ENCODE measurements at places on chromosomes 4 and X. TPM values are rescaled to one million over a fixed set of nuclear protein-coding genes. Genes with fewer than 3 reads are reported as not detected.

DNA sequence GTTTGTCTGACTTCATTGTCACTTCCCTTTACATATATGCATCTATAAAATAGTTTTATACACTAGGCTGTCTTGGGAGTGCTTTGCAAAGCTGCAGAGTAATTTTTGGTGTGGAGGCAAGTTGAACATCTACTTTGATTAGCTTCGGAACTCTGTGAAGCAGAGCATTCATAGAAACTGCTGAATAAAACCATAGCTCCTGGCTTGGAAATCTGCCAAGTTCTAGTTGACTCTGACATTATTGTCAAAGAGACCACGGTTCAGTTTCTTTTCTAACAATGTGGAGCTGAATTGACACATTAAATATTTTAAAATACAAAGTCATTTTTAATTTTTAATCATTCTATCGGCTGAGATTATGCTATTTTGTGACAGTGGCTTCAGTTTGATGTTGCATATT is 335.0 kb downstream of the BMPR1B start:
- no peak for DNase-seq

DNA sequence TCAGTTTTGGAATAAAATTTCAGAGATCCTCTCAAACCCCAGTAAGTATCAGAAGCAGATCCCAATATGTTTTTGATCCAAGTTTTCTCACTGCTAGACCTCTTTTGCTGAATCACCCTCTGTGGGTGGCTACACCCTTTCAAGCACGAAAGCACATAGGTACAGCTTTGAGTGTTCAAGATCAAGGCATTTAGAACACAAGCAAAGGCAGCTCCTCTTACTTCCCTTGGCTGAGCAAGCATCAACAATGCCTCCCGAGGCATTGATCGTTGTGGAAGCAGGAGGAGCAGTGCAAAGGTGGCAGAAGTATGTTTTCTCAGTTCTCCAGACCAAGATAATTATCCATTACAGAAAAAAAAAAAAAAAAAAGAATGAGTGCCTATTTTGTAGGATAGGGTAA is 72.0 kb upstream of the TSPAN7 start:
- no peak for DNase-seq

ATP1B4 gene
- not detected for total RNA-seq

DNA sequence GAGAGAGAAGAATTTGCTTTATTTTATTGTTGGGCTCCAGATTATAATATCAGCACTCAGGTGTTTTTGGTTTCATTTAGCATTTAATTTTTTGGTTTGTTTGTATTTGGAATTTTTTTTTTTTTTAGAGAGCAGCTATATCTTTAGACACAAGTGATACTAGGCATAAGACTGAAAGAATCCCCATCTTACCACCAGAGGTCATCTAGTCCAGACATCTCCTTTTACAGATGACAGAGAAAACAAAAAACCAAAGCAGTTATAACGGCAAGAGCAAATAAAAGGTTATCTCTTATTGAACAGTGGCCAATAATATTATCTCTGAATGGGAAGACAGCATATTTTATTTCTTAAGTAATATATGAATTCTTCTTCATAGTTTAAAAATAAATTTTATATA is 22.8 kb downstream of the USP38 start:
- no peak for DNase-seq

SYAP1 gene
- 13.1 TPM for total RNA-seq

- DNase-seq = no peak
Measured at GRCh38 chr4:113759696-113760093, 1.8 kb downstream of the CAMK2D start.

HTR2C gene
- not detected for total RNA-seq

DNA sequence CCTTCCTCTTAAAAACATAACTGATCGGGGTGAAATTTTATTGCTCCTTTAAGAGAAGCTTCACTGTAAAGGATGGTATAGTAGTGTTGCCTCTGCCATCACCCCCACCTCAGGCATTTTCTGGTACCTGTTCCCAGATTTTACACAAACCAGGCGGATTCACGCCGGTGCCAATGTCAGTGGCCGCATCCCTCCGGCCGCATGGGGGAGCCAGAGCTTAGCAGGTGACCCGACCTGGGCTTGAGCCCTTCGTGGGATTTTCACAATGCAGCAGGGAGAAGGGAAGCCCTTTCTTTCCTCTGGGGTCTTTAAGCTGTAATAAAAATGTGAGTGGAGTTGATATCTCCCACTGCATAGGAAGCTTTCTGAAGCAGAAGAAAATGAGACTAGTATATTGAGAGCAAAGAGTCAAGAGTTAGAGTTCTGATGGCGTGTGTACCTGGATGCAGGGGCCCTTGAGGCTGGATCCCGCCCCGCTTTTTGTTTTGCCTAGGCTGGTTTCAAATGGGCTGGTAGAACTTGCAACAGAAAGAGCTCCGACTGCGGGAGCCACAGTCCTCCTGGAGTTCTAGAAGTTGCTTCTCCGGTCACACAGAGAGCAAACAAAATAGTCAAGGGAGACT is 59.4 kb downstream of the POLR2B start:
- DNase-seq = peak; percentile 44

GRCh38 chr4:90124276-90124675 is 2.9 kb upstream of the CCSER1 start:
- no peak for DNase-seq

DNA sequence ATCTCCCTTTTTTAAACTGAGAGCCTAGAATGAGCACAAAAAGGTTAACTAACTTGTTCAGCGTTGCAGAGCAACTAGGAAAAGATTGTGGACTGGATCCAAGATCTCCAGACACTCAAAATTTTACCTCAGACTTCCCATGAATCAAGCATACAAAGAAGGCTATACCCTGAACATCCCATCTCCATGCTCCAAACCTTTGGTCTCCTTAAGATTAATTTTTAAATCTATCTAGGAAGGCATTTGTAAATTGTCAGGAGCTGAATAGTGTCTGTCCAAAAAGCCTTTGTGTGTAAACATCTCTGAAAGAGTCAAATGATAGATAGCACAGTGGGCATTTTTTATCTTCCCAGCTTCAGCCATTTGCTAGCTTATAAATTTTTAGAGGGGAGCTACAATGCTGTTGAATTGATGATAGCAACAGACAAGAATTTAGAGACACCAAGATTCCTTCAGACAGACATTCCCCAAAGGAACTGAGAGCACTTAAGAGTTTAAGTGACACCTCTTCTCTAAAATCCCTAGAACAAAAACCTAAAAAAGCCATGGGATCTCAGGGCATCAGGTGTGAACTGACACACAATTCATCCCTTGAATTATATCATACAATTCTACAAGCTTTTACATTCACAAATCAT is 480.8 kb upstream of the FAM241A start:
- DNase-seq = no peak

DNA sequence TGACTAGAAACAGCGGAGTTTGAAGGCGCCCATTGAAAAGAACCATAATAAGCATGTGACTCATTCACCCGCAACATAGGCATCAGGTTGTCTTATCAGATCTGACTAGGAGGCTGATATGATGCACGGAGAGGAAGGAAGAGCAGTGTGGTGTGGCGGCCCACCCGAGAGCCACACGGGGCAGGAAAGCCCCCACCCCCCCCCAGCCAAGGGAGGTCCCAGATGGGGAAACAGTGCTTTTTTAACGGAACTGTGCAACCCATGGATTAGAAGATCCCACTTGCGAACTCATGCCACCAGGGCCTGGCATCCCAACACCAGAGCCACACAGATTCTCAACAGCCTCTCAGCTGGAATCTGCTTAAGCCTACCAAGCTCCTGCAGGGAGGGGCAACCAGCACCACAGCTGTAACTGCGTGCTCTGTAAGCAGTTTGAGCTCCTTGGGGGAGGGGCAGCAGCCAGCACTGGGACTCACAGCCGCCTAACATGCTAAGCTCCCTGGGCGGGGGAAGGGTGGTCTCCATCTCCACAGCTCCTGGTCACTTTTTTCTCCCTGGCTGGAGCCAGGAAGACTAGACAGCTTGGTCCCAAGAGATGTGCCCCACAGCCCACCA is 466.2 kb downstream of the PDGFC start:
- no peak for DNase-seq

DNA sequence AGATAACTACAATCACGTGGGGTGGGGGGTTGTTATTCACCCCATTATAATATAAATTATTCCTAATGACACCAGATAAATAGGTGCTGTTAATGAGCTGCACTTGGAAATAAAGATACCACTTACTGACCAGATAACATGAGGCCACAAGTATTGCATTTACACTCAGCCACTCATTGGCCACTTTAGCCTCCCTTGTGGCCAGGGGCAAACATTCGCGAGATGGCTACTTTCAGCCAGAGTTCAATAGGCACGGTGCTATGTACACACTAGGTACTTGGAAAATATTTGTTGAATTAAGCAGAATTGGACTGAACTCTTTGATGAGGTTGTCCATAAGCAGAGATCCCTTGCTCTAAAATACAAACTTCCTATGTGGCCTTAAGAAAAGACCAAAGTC is 713.7 kb upstream of the TENM3 start:
- DNase-seq = no peak

DNA sequence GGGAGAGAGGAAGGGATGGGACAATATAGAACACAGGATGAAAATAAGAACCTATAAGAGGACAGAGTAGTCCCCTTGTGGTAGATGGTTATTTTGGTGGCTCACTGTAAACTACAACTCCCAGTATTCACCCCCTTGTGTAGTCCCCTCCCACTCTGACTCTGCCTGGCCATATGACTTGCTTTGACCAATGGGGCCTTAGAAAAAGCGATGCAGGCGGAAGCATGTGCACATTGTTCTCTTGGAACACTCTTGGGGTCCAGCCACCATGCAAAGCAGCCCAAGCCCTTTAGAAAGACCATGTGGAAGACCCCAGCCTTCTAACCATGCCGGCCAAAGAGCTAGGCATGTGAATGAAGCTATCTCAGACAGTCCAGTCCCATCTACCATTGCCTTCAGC is 415.0 kb downstream of the BCOR start:
- no peak for DNase-seq

DNA sequence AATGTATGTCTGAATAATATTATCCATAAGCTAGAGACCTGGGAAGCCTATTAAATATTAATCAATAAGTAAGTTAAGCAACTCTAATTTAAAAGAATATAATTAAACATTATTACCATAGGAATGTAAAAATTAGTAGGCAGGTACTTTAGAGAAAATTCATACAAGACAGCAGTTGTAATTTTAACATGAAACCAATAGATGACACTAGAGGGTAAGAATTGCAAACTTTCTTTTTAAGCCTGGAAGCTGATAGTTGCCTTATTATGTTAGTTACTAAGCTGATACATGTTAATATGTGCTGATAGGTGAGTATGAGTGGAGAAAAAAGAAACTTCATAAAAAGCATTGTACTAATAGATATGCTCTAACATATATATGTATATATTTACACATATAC is 1157.4 kb downstream of the FAM133A start:
- DNase-seq = no peak

- no peak for DNase-seq
Measured at GRCh38 chrX:151938172-151938571, 25.5 kb downstream of the MAGEA4 start.

GRCh38 chr4:37982736-37983135 is 22.5 kb downstream of the PTTG2 start:
- no peak for DNase-seq

GRCh38 chrX:144715337-144715736 is 532.0 kb upstream of the SPANXN1 start:
- DNase-seq = no peak

LUZP4 gene
- not detected for total RNA-seq

DGAT2L6 gene
- not detected for total RNA-seq

DNA sequence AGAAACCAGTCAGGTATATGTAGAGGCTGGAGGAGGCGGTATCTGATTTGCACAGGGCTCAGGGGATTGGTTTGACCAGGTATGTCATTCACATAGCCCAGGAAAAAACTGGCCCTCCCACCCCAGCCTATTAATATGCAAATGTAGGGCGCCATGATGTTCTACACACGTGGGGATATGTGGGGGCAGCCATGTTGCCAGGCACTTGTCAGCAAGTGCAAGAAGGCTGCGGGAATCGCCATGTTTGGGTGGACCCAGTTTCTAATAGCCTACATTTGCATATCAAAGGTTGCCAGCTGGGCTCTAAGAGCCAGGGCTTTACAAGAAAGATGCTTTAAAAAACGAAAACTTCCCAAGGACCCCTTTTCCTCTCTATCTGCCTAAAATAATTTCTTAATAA is 335.1 kb downstream of the SMARCA1 start:
- no peak for DNase-seq

GRCh38 chrX:70030301-70030767 is 19.4 kb downstream of the AWAT2 start:
- peak; percentile 54 for DNase-seq

GRCh38 chrX:23792861-23793553 is 10.0 kb downstream of the SAT1 start:
- no peak for DNase-seq

DNA sequence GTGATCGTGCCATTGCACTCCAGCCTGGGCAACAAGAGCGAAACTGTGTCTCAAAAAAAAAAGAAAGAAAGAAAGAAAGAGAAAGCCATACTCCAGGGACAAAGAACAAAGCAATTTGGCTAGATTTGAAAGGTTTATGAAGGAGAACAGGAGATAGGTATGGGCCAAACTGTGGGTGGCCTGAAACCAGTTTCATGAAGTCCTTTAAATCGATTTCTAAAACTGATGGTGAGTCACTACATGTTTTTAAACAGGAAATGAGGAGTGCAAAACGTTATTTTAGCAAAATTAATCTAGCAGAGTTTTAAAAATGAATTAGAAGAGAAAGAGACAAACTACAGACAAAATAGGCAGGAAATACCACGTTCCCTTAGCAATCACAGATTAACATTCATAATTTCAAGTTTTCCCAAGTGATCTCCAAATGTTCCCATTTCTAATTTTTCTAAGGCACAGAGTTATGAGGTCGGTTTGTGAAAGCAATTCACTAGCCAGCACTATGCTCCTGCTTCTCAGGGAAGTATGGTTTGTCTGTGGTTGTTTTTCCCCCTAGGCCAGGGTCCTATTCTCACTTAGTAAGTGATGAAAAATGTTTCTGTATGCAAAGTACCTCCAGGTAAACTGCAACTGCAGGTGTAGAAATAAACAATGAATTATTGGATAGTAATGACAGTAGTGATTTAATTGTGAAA is 190.6 kb downstream of the PPP3CA start:
- no peak for DNase-seq

Measured in activated CD8-positive, alpha-beta memory T cell treated with anti-CD3 and anti-CD28 coated beads, Interleukin-2, amount 10 ng/mL, durations not matched to agents 7 days and 5 days (primary cell).